ENCODE measurements at places on chromosomes 5 and 9.
A peak's percentile ranks its signal among the peaks of the same experiment; 100 is the strongest.

GRCh38 chr5:58285900-58286299, 174.0 kb downstream of the PLK2 start:
- no peak for DNase-seq

- DNase-seq, result no peak
These were observed at the start of gene GRIA1 for GRCh38 chr5:153490118-153491037. Gene GRIA1 (plus strand): TSS chr5:153490670.

DNA sequence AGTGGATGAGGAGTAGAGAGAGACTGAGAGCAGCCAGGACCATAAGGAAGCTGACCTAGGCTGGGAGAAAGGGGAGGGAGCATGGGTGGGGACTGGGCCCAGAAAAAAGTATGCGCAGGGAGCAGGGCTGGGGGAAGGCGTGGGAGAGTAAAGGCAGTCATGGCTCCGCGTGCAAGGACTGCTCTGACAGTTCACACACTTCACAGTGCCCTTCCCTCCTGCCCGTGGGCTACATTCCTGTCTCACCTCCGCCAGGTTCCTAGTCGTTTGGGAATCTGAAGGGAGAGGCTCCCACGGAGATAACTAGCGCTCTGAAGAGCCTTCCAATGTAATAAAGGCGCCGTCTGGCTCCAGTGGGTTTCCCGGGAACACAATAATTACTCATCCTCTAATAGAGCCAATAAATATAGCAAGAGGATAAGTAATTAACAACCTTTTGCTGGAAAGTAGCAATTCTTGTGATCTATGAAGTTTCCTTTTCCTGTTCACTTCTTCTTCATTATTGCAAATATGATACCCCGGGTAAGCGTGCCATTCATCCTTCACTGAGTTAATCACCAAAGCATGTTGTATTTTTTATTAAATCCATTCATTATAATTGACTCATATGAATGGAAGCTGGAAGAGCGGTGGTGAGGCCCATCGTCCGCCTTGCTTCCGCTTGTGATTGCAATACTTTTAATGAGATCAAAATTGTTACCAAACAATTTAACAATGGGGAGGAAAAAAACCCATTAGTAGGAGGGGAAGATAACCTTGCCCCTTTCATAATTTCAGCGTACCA, 39.3 kb downstream of the TTLL11 start:
- no peak for DNase-seq

- DNase-seq, result no peak
These were observed 15.4 kb downstream of the SEMA6A start for GRCh38 chr5:116559239-116559638.

DNA sequence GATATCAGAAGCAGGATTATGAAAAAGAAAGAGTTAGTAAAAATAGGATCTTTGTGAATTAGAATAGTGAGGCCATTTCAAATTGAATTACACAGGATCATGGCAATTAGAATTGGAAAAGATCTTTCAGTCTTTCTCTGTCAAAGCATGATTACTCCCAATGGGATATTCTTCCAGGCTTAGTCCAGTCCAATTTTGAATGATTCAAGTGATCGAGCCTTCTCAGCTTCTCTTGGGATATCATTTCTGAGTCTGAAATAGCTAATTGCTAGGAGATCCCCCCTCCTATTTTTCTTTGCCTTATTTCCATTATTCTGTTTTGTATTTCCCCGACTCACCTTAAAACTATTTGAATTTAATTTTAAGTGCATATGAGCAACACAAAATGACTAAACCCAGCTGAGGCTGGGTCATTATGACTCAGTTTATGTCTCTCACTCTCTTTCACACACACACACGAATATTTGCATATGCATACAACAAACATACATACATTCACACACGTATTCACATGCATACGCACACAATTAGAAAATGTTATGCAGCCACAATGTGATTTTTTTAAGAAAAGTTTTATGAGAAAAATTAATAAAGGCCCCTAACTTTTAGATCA, 34.8 kb upstream of the EFNA5 start:
- peak; percentile 52 for DNase-seq

- no peak for DNase-seq
These were observed 1808.8 kb upstream of the ACO1 start for GRCh38 chr9:30575691-30576090.

Measured in brain microvascular endothelial cell (primary cell).